Airway epithelial cell (primary cell): ENCODE measurements at places on chromosomes 16 and 17. TPM values are rescaled to one million over a fixed set of nuclear protein-coding genes. Genes with fewer than 3 reads are reported as not detected.

MAPT gene
- total RNA-seq: 0.14 and 0.51 TPM in 2 replicates

RPS2 gene
- 3,748 and 4,325 TPM in 2 replicates for total RNA-seq

CD300E gene
- total RNA-seq: not detected in 2 replicates

EVI2A gene
- total RNA-seq: 0.19 and 0.21 TPM in 2 replicates

HOXB6 gene
- 0.71 and 0.93 TPM in 2 replicates for total RNA-seq

PIK3R5 gene
- 0.56 TPM in 1 of 2 replicates, not detected in the other for total RNA-seq

RNFT1 gene
- total RNA-seq: 7.7 and 9.3 TPM in 2 replicates

IRX3 gene
- 11.8 and 13.1 TPM in 2 replicates for total RNA-seq

CIBAR2 gene
- total RNA-seq: not detected in 2 replicates

KLHL10 gene
- total RNA-seq: not detected in 2 replicates

TEKT1 gene
- not detected in 2 replicates for total RNA-seq

LASP1 gene
- 131 and 183 TPM in 2 replicates for total RNA-seq

PERCC1 gene
- total RNA-seq: not detected in 2 replicates

SCNN1B gene
- 2.7 and 4.8 TPM in 2 replicates for total RNA-seq

COG8 gene
- total RNA-seq: 27.7 and 34.0 TPM in 2 replicates

SLC5A2 gene
- total RNA-seq: 0.14 TPM in 1 of 2 replicates, not detected in the other

DOC2A gene
- total RNA-seq: 0.71 TPM in 1 of 2 replicates, not detected in the other

KRTAP1-5 gene
- not detected in 2 replicates for total RNA-seq

CA10 gene
- total RNA-seq: not detected in 2 replicates

SEPTIN1 gene
- not detected in 2 replicates for total RNA-seq

FAM117A gene
- total RNA-seq: 2.8 and 6.1 TPM in 2 replicates

TBC1D26 gene
- total RNA-seq: not detected in 2 replicates

HS3ST3A1 gene
- total RNA-seq: 2.5 and 3.3 TPM in 2 replicates

LPO gene
- total RNA-seq: not detected in 2 replicates

VAT1L gene
- total RNA-seq: 0.33 and 0.63 TPM in 2 replicates

MSLN gene
- total RNA-seq: 11.5 and 12.4 TPM in 2 replicates

CCL16 gene
- total RNA-seq: not detected in 2 replicates

WNK4 gene
- total RNA-seq: 0.09 TPM in 1 of 2 replicates, not detected in the other

TRPV3 gene
- total RNA-seq: 2.0 and 4.9 TPM in 2 replicates

OTOP2 gene
- total RNA-seq: 0.42 and 0.79 TPM in 2 replicates

CTRB2 gene
- not detected in 2 replicates for total RNA-seq

TEKT3 gene
- not detected in 2 replicates for total RNA-seq

IL21R gene
- total RNA-seq: 0.28 and 0.42 TPM in 2 replicates

GAS2L2 gene
- total RNA-seq: 0.14 TPM in 1 of 2 replicates, not detected in the other
